ENCODE measurements at places on chromosomes 3 and 15.

- DNase-seq: no peak
Observed at GRCh38 chr15:69953816-69954215, 143.9 kb downstream of the TLE3 start.

DNA sequence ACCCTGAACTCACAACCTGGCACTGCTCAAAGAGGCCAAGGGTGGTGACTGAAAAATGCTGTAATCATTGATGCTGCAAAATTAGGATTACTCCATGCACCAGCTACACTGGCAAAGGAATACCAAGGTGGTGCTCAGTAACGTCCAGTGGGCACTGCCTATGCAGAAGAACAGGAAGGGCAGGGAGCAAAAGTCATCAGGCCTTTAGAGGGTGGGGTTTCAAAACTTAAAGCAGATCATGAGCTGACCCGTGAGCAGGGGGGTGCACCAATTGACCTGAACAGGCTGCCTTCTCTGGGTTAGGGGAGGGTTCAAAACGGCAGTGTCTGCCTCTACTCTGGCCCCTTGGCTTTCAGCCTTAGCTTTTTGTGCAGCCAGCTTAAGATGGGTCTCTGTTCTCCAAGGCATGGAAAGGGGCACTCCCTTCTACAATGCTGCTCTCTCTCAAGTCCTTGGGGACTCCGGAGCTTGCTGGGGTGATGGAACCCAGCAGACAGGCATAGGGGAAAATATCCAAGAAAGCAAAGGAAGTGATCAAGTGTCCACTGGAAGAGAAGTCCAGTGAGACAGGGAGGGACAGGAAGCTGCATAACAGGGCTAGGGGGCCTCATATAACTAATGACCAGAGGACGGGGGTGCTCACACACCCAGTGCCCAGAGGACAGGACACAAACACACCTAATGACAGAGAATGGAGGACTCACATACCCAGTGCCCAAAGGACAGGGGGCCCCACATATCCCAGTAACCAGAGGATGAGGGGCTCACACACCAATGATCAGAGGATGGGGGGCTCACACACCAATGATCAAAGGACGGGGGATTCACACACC, 11.4 kb downstream of the RAB6B start:
- no peak for DNase-seq

DNA sequence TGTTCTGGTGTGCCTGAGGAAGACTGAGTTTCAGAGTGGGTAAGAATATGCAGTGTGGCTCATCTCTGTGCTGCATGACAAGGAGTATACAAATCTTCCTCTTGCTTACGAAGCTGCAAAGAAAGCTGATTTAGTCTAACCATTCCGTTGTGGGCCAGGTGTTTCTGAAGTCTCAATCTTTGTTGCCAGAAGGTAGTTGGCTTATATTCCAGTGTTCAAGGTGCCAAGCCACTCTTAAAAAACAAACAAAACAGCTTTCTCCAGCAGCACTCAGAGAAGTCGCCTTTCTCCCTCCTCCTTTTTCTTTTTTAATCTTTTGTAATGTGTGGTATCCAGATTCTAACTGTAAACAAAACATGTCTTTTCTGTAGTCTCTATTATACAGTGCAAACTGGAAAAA, 872.4 kb downstream of the NAALADL2 start:
- no peak for DNase-seq

GRCh38 chr3:40850861-40851260, 326.1 kb downstream of the ZNF621 start:
- no peak for DNase-seq

GRCh38 chr3:171867981-171868380, 24.8 kb downstream of the TMEM212 start:
- DNase-seq: no peak

- DNase-seq: no peak
Observed at GRCh38 chr15:85752491-85752961, 42.2 kb downstream of the KLHL25 start.

DNA sequence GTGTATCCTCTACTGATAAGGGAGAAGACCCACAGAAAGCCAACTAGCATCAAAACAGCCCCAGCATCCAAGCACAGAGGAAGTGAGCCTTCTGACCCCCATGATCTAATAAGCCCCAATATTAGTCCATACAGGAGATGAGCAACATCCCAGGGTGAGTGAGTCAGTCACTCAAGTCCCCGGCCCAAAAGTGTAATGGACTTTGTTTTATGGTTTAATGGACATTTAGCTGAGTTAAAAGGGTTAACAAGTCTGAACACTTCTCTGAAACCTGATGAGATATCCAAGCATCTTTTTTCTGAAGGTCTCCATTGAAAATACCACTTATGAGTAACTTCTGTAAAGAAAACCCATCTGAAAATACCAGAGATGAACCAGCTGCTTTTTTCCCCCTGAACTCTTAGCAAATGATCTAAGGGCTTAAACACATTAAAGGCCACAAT, 115.6 kb downstream of the GREM1 start:
- DNase-seq: no peak

- DNase-seq: no peak
Observed at GRCh38 chr3:135057996-135058395, 262.9 kb downstream of the EPHB1 start.

- DNase-seq: no peak
Observed at GRCh38 chr3:127535901-127536829, 54.4 kb downstream of the TPRA1 start.

- no peak for DNase-seq
Observed at GRCh38 chr3:20425138-20425537, 239.1 kb upstream of the SGO1 start.

DNA sequence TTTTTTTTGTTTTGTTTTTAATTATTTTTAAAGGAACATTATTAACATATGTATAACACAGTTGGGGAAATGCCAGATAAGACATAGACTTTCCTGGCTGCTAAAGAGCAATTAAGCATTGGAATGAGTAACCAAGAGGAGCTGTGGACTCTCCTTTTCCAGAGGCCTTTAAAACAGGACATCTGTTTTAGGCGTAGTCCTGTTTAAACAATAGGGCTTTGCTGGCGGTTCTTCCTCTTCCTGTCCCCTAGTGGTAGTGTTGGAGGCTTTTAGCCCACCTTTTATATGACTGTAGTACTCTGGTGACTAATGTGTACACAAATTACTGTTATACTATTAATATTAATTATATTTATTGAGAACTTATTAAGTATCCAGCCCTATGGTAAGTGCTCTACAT, 81.9 kb downstream of the PPARG start:
- peak; percentile 49 for DNase-seq

- DNase-seq: no peak
Observed at GRCh38 chr3:60948488-60948887, 302.8 kb downstream of the FHIT start.

DNA sequence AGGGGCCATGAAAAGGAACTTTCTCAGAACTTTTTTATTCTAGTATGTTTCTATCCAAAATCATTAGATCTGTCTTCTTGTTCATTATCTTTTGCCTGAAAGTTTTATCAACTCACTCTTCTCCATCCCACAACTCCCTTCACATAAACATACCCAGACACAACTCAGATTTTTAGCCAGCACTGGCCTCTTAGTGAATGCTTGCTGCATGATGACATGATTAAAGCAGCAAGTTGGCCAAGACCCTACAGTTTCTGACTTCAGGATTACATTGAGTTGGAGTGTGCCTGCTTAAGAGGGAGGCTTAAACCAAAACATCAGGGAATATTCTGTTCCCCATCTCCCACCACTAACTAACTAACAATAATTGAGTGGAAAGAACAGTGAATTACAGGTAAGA, 38.1 kb downstream of the PLSCR2 start:
- DNase-seq: peak; percentile 27

- no peak for DNase-seq
Observed at GRCh38 chr3:119013951-119014350, 20.7 kb downstream of the IGSF11 start.

DNA sequence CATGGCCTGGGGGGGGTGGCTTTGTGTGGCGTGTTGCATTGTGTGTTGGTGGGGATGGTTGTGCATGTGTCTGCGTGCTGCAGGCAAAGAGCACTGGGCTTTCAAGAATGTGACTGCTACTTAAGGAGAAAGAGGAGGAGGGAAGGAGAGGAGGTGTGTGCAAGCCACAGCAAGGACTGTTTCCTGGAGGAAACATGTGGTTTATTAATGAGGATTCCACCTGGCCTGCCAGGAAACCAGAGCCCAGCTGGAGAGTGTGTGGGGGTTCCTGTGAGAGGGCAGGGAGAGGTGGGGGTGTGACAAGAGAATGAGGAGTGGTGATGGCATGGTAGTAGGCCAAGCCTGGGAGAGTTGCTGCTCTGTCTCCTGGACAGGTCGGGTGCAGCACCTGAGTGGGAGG, 258.1 kb upstream of the ROPN1 start:
- no peak for DNase-seq

DNA sequence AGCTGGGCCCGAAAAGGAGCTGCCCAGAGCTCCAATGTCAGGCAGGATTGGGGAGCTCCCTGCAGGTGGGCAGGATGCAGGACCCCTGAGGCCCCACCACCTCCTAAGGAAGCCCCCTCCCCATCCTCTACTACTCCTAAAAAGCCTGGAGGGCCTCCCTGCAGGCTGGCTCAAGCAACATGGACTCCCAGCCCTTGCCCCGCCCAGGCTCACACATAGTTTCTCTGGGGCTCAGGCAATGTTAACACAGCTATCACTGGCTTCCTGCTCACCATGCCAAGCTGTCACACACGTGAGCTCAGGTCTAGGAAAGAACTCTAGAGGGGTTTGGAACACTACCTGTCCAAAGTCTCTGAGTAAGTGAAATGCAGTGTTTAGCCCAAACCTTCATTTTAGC, 65.4 kb upstream of the ZNF148 start:
- DNase-seq: no peak

GRCh38 chr3:161854232-161854771, 357.7 kb downstream of the OTOL1 start:
- no peak for DNase-seq

DNA sequence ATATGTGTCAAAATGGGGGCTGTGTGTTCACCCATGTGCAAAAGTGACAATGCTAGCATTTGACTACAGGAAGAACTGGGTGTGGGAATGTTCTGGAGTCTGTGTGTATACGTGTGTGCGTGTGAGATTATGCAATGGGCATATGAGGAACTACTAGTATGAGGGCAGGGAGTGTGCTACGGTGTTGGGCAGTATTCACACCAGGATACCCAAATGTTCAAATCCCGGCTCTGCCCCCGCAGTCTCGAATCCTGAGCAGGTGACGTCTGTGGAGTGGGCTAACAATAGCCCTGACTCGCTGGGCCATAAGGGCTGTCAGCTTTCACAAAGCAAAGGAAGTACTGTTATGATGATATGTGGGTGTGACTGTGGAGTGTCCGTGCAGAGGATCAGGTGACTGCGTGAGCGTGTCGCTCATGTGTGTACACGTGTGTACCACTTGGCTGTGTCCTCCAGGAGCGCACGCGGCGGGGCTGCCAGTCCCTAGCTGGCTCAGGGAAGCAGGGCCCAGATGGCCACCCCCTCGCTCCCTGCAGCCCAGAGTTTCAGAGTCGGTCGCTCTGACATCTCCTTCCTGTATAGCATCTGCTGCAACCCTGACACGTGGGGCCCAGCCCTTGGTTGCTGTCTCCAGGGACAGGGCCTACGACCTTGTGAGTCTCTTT, 27.2 kb downstream of the IQSEC1 start:
- DNase-seq: no peak

DNA sequence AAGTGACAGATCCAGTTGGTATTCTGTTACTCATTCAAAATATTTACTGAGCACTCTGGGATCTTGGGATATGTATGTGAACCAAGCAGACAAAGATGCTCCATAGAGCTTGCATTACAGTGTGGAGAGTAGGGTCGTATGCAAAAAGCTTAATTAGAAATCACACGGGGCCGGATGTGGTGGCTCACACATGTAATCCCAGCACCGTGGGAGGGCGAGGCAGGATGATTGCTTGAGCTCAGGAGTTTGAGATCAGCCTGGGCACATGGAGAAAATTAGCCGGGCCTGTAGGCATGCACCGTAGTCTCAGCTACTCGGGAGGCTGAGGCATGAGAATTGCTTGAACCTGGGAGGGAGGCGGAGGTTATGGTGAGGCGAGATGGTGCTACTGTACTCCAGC, 68.7 kb upstream of the MB21D2 start:
- DNase-seq: no peak

- DNase-seq: peak; percentile 47
Observed at GRCh38 chr15:67762610-67763368, 62.5 kb upstream of the SKOR1 start.

- no peak for DNase-seq
Observed at GRCh38 chr3:72078676-72079368, 293.9 kb upstream of the PROK2 start.

DNA sequence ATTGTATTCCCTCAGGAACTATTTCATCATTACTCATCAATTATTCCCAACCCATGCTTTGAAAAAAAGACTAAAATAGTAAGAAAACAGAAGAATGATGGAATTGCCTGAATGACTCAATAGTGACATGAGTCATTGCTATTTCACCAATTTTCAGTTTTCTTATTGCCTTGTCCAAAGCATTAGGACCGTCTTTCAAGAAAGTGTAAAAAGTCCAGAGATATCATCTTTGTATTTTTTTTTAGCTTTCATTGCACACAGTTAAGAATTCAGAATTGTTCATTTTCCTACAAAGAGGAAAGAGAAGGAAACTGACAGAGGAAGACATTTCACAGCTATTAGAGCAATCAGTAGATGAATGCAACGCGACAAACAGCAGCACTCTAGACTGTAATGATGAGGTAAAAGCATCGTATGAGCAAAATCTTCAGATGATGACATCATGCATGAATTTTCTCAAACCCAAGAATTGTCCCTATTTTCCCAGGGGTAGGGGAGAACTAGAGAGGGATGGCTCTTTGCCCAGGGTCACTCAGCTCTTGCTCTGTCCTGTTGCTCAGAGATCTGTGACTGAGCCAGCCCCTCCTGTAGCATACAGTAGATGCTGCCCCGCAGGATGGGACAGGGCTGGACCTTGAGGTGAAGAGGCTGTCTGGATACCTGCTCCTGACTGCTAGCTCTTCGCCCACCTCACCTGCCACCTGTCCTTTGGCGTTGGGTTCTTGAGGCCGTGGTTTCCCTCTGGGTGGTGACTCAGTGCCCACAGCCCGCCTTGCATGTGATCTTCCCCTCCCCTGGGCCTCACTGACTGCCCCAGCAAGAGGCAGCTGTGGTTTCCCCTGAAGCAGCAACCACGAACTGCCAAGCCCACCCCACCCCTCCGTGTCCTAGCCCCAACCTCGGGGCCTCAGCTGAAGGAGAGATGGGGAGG, 84.8 kb downstream of the PPCDC start:
- peak; percentile 80 for DNase-seq

- DNase-seq: no peak
Observed at GRCh38 chr3:40458473-40458872, 1.3 kb downstream of the RPL14 start.

GRCh38 chr3:38617586-38617985, 31.9 kb downstream of the SCN5A start:
- no peak for DNase-seq

- DNase-seq: no peak
Observed at GRCh38 chr3:195907684-195907933, 742 bp downstream of the TNK2 start.

DNA sequence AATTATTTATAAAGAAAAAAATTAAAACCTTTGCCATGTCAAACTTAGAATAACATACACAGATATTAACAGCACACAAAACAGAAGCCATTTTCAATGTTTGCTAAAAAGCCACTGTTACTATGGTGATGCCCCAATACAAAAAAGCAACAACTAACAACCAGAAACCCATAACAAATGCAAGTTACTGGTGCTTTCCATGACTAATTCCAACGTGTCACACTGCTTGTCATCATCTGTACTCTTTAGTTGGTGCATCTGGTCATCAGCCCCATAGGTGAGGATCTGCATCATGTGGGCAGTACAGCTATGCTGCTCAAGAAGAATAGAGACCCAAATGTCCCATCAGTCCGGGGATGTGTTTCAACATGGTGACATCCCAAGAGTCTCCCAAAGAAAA, 52.8 kb downstream of the ATP8B4 start:
- DNase-seq: peak; percentile 3

- peak; percentile 87 for DNase-seq
Observed at GRCh38 chr3:142279965-142280590, 54.7 kb upstream of the GK5 start.
